Activated CD8-positive, alpha-beta T cell treated with anti-CD3 and anti-CD28 coated beads, Interleukin-2, amount 10 ng/mL, durations not matched to agents 7 days and 5 days (primary cell): ENCODE measurements at places on chromosomes 4 and X. TPM values are rescaled to one million over a fixed set of nuclear protein-coding genes. Genes with fewer than 3 reads are reported as not detected.

Gene DKK2
- total RNA-seq, result not detected

Gene HGFAC
- total RNA-seq, result not detected

Gene RHOXF2B
- not detected for total RNA-seq

Gene KIF4A
- total RNA-seq, result 44.3 TPM

Gene CFAP47
- total RNA-seq, result not detected

Gene XG
- total RNA-seq, result not detected

Gene AMTN
- total RNA-seq, result not detected

Gene TMEM255A
- total RNA-seq, result not detected

Gene MAP9
- total RNA-seq, result 6.7 TPM

Gene PLS3
- 0.37 TPM for total RNA-seq

Gene DDIT4L
- total RNA-seq, result not detected

Gene SLC16A2
- total RNA-seq, result not detected

Gene TRIM2
- total RNA-seq, result 0.13 TPM

- DNase-seq, result no peak
- peaks cover 9% of the 10 kb centered on the region for H3K27me3 ChIP-seq
- no peak overlapping the region for H3K27ac ChIP-seq
- H3K4me1 ChIP-seq, result no peaks in the 10 kb centered on the region
Measured at GRCh38 chr4:168864821-168865541, 145.1 kb downstream of the CBR4 start.

DNA sequence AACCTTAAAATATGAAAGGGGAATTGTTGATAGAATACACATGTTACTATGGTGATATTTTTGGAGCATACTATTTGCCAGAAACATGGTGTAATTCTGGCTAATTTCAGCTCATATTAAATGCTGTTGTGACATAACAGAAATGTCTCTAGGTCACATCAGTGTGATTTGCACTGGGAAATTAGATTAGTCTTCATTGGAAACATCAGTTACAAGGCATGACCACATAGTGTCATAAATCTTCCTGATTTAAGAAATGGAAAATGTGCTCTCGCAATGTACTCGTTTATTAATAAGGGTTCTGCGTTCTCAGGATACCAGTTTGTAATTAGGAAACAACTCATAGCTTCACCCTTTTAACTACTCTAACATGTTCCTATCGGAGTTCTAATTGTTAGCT lies 72.9 kb upstream of the GYPA start:
- H3K4me1 ChIP-seq, result no peaks in the 10 kb centered on the region
- no peak overlapping the region for H3K4me3 ChIP-seq
- no peaks in the 10 kb centered on the region for H3K27me3 ChIP-seq
- H3K27ac ChIP-seq, result no peak overlapping the region
- H3K36me3 ChIP-seq, result no peaks in the 10 kb centered on the region

- H3K27ac ChIP-seq, result no peak overlapping the region
- H3K4me1 ChIP-seq, result no peaks in the 10 kb centered on the region
Measured at GRCh38 chr4:1490011-1490653, 83.9 kb upstream of the NKX1-1 start.

DNA sequence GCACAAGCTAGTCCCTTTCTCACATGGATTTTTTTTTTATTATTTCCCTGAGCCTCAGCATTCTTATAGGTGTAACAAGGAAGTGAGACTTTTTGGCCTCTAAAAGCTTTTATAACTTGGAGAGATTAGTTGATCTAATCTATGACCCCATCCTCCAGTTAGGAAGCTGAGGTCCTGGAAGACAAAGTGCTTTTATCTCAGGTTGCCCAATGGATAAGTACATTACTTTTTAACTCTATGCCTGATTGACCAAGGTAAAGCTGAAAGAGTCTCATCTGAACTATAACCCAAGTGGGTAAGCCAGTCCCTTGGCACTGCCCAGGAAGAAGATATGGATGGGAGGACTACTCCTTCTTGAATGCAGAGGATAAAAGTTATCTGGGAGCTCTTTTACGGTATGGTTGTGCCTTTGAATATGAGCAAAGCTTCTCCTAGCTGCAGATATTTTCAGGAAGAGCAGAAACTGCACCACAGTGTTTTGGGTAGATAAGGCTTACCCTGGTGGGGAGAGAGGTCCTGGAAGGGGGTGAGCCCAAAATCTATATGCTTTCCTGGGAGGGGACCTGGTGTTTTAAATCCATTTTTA lies 40.2 kb downstream of the VSIG4 start:
- H3K4me3 ChIP-seq, result no peak overlapping the region
- H3K27me3 ChIP-seq, result no peaks in the 10 kb centered on the region
- H3K4me1 ChIP-seq, result peaks cover 60% of the 10 kb centered on the region
- H3K27ac ChIP-seq, result no peak overlapping the region
- DNase-seq, result no peak

DNA sequence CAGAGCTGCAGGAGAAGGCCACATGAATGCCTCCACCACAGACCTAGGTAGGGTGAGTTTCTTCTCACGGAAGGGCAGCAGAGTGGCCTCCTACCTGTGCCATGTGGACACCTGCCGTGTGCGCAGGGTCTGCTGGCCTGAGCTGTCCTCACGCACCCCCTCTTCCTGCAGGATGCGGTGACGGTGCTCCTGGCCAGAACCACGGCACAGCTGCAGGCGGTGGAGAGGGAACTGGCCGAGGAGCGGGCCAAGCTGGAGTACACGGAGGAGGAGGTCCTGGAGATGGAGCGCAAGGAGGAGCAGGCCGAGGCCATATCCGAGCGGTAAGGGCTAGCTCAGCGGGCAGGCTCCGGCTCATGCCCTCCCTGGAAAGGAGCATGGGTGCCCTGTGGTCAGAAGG lies 28.4 kb upstream of the CLCN4 start:
- no peak for DNase-seq
- H3K27me3 ChIP-seq, result no peaks in the 10 kb centered on the region
- no peak overlapping the region for H3K4me3 ChIP-seq

DNA sequence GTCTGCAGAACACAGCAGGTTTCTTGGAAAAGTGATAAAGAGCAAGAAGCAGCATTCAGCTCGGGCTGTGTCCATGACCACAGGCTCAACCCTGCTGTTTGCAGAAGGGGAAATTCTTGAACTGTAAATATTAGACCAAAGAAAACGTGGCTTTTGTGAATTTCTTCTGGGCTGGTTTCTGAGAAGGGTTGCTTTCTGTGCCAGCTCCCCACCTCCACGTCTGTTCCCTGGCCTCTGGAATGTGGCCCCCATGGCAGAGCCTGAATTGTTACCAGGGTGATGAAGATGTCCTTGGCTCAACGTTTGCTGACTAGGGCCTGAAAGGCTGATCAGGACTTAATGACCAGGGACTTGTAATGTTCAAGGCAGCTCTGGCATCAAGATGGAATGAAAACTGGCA lies 116.0 kb downstream of the CPEB2 start:
- H3K27ac ChIP-seq, result no peak overlapping the region
- H3K27me3 ChIP-seq, result no peaks in the 10 kb centered on the region
- H3K4me3 ChIP-seq, result no peak overlapping the region
- no peaks in the 10 kb centered on the region for H3K4me1 ChIP-seq

DNA sequence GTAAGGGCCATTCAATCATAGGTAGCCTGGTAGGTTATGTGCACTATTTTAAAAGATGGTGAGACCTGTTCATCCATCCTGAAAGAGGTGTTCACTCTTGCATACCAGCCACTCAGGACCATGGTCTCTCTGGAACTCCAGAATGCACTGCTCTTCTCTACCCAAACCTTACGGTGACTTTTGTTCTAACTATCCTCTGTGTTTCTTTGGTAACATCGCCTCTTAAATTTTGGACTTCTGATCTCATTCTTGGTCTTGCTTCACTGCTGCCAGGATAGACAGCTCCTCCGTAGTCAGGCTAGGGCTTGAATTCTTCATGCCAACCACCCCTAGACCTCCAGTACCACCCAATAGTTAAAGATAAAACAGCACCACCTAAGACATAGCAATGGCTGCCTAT lies 346.3 kb upstream of the GALNT7 start:
- DNase-seq, result no peak
- H3K27me3 ChIP-seq, result no peaks in the 10 kb centered on the region
- no peaks in the 10 kb centered on the region for H3K36me3 ChIP-seq
- no peak overlapping the region for H3K4me3 ChIP-seq

DNA sequence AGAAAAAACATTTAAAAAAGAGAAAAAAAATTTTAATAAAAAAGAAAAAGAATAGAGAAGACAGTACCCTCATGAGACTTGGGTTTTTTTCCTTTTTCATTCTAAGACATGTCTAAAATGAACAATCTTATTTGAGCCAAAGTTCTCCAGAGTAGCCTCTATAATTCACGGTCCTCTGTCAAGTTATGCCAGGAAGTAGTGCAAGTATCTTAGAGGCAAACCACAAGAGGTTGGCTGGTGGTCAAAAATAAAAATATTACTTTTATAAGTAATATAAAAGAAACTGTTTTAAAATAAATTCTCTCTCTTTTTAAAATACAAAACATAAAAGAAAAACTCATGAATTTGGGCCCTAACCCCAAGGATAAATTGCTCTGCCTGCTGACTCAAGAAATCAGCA lies 26.5 kb downstream of the HNRNPDL start:
- no peak for DNase-seq
- H3K4me1 ChIP-seq, result no peaks in the 10 kb centered on the region
- H3K36me3 ChIP-seq, result no peaks in the 10 kb centered on the region
- no peak overlapping the region for H3K4me3 ChIP-seq
- H3K27ac ChIP-seq, result no peak overlapping the region

GRCh38 chr4:102734116-102734515 lies 26.7 kb downstream of the MANBA start:
- H3K36me3 ChIP-seq, result peaks cover 43% of the 10 kb centered on the region
- peaks cover 23% of the 10 kb centered on the region for H3K4me1 ChIP-seq
- no peak for DNase-seq
- peak overlapping the region; percentile 85 for H3K27ac ChIP-seq
- H3K27me3 ChIP-seq, result no peaks in the 10 kb centered on the region

DNA sequence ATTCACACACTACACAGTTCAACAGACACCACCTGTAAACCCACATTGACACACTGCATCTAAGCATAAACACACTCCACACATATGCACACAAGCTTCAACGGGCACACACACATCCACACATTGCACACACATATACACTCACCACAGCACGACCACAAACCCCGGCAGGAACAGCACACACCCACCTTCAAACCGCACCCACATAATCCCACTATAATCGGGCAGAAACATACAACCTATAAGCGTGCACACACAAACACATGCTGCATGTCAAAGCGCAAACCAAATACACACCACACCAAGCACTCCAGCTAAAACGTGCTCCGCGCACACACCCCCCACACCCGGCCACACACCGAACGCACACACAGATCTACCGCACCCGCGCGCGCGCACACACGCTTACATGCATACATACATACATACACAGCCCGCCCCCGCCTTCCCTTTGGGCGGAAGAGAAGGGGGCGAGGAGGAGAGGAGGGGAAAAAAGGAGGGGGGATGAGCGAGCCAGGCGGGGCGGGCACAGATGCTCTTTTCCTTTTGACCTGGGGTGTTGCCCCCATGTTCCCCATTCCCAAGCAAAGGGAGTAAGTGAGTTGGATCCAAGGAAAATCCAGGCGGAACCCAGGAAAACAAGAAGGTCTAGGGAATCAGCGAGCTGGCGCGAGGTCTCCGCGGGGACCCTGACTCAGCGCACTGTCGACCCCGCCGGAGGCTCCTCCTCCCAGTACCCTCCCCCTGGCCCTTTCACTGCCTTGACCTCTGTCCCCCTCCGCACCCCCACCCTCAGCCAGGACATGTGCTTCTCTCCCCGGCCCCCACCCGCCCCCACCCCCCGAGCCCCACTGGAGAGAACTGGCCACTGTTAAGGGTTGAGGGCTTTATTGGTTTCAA lies 9.9 kb downstream of the ARHGAP36 start:
- H3K27me3 ChIP-seq, result peaks cover 37% of the 10 kb centered on the region
- H3K4me1 ChIP-seq, result no peaks in the 10 kb centered on the region
- no peaks in the 10 kb centered on the region for H3K36me3 ChIP-seq
- H3K4me3 ChIP-seq, result no peak overlapping the region
- no peak for DNase-seq

DNA sequence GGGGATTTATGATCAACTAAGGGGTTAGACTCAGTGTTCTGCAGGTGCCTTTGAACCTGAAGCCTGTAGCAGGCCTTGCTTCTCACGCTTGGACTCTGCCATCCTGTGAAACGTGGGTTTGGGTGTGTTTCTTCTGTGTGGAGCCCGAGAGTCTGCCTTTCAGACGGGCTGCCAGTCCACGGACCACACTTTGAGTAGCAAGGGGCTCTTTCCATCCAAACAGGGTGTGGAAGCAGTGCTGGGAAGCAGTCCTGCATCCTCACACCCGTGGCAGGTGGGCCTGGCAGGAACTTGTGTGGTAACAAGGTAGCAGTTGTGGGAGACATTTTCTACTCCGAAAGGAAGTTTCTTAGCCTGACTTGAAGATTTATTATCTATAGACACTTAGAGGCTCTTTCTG lies 22.7 kb downstream of the RGS12 start:
- no peaks in the 10 kb centered on the region for H3K4me1 ChIP-seq
- DNase-seq, result no peak
- H3K4me3 ChIP-seq, result no peak overlapping the region
- H3K36me3 ChIP-seq, result no peaks in the 10 kb centered on the region

- no peak for DNase-seq
- no peak overlapping the region for H3K27ac ChIP-seq
- no peak overlapping the region for H3K4me3 ChIP-seq
- peaks cover 9% of the 10 kb centered on the region for H3K4me1 ChIP-seq
Measured at GRCh38 chr4:174222266-174222872, 61.1 kb downstream of the FBXO8 start.

DNA sequence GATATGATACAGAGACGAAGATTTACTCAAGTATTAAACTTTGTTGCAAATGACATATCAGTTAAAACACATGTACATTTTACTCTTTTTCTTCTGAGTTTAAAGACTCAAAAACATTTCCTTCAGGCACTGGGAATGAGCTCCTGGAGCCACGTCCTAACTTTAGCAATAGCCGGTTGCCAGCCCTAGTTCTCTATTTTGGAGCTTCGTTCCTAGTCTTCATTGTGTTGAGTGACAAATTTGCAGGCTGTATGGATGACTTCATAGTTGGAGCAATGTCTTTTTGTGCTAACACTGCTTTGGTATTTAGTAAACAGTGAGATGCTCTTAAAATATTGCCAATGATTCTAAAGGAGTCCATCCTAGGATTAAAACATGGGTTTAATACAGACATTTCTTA lies 190.9 kb downstream of the FAT4 start:
- H3K27ac ChIP-seq, result no peak overlapping the region
- H3K36me3 ChIP-seq, result no peaks in the 10 kb centered on the region
- DNase-seq, result no peak
- no peaks in the 10 kb centered on the region for H3K4me1 ChIP-seq

GRCh38 chr4:159024266-159024665 lies 78.6 kb upstream of the RAPGEF2 start:
- H3K36me3 ChIP-seq, result no peaks in the 10 kb centered on the region
- no peak overlapping the region for H3K4me3 ChIP-seq
- no peak for DNase-seq
- no peak overlapping the region for H3K27ac ChIP-seq
- H3K27me3 ChIP-seq, result peaks cover 2% of the 10 kb centered on the region

- no peak for DNase-seq
- peaks cover 6% of the 10 kb centered on the region for H3K4me1 ChIP-seq
- no peak overlapping the region for H3K4me3 ChIP-seq
- peaks cover 5% of the 10 kb centered on the region for H3K36me3 ChIP-seq
Measured at GRCh38 chr4:101126059-101126458, 221.3 kb downstream of the PPP3CA start.

- no peak for DNase-seq
- no peaks in the 10 kb centered on the region for H3K27me3 ChIP-seq
- no peaks in the 10 kb centered on the region for H3K4me1 ChIP-seq
- no peak overlapping the region for H3K4me3 ChIP-seq
- no peaks in the 10 kb centered on the region for H3K36me3 ChIP-seq
Measured at GRCh38 chr4:146132445-146132844, 43.1 kb upstream of the LSM6 start.

GRCh38 chr4:98664959-98665358 lies 6.5 kb upstream of the TSPAN5 start:
- peaks cover 41% of the 10 kb centered on the region for H3K4me1 ChIP-seq
- H3K4me3 ChIP-seq, result no peak overlapping the region
- no peak for DNase-seq
- H3K27ac ChIP-seq, result peak overlapping the region; percentile 91
- H3K27me3 ChIP-seq, result no peaks in the 10 kb centered on the region
